ENCODE measurements at places on chromosomes 11 and 22.

DNA sequence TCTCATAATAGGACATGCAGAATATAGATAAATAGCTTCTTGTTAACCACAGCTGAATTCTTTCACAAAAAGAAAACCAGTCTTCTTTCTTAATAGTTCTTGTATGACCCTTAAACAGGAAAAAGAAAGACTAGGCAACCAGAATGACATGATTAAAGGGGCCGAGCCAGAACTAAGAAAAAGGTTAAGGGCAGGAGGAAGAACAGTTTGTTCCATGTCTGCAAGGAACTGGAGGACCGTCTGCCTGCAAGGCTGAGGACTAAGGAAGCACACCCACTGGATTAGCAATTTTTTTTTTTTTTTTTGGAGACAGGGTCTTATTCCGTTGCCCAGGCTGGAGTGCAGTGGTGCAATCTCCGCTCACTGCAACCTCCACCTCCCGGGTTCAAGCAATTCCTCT, 26.0 kb upstream of the TMPRSS5 start:
- no peak for DNase-seq

DNA sequence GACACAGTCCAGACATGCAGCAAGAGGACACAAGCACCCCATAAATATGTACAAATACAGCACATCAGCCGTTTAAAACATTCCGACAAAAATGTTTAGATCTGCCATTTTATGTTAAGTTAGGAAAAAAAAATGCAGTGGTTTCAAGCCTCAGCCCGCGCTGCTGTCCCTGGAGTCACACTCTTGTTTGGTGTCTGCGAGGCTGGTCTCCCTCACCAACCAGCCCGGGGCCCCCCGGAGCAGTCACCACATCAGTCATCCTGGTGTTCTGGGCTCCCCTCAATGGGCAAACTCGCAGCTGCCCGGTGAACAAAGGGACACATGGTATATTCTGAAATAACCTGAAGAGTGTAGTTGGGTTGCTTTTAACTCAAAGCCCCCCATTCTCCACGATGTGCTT, 1022.2 kb downstream of the BRD1 start:
- no peak for DNase-seq

GRCh38 chr22:29217827-29218757, 12.4 kb downstream of the EMID1 start:
- DNase-seq: no peak

GRCh38 chr11:92865352-92865751, 104.1 kb upstream of the MTNR1B start:
- peak; percentile 70 for DNase-seq

GRCh38 chr11:2304506-2305139, 2.8 kb downstream of the TSPAN32 start:
- DNase-seq: no peak

DNA sequence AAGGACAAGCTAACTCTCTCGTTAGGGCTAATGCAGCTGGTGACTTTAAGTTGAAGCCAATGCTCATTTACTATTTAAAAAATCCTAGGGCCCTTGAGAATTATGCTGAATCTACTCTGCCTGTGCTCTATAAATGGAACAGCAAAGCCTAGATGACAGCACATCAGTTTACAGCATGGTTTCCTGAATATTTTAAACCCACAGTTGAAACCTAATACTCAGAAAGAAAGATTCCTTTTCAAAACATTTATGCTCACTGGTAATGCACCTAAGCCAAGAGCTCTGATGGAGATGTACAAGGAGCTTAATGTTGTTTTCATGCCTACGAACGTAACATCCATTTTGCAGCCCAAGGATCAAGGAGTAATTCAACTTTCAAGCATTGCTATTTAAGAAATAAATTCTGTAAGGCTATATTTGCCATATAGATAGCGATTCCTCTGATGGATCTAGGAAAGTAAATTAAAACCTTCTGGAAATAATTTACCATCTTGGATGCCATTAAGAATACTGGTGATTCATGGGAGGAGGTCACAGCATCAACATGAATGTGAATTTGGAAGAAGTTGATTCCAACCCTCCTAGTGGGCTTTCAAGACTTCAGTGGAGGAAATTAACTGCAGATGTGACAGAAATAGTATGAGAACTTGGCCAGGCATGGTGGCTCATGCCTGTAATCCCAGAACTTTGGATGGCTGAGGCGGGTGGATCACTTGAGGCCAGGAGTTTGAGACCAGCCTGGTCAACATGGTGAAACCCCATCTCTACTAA, 14.5 kb downstream of the XNDC1N start:
- DNase-seq: peak; percentile 66

DNA sequence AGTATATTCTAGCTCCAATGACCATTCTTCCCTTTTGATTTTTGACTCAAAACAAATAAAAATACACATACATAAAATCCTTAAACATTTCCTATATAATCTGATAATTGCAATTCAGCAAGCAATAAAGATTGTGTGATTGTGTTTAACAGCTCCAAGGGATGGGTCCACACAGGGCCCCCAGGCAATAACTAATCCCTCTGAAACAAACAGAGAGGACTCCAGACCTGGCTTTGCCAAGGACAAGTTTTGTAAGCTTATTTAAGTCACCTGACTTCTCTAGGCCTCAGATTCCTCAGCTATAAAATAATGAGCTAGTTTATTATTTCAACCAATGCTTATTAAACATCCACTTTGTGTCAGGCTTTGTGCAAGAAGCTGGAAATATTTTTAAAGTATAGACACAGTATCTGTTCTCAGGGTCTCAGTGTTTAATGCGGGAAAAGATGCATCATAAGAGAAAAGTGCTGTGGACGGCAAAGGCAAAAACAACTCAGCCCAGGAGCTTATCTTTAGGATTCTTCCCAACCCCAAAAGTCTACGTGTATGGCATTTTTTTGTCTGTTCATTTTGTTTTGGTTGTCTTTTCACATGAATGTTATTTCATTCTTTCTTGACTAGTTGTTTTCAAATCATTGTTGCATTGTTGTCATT, 20.1 kb downstream of the FZD4 start:
- peak; percentile 39 for DNase-seq

DNA sequence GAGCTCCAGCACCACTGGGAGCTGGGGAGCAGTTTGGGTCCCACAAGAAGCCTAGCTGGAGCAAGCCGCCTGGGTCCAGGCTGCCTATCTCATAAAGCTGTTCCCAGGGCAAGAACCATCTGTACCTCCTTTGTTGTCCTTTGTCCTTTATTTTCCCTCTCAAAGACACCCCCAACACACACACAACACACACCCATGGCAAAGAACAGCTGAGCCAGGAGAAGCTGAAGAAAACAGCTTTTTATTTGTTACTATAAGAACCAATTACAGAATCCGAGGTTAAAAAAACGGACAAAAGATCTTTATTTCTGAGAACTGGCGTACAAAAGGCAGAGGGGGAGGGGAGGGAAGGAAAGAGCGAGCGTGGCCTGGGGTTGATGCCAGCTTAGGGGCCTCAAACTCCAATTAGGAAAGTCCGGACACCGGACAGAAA, 1.7 kb upstream of the TUT1 start:
- no peak for DNase-seq

DNA sequence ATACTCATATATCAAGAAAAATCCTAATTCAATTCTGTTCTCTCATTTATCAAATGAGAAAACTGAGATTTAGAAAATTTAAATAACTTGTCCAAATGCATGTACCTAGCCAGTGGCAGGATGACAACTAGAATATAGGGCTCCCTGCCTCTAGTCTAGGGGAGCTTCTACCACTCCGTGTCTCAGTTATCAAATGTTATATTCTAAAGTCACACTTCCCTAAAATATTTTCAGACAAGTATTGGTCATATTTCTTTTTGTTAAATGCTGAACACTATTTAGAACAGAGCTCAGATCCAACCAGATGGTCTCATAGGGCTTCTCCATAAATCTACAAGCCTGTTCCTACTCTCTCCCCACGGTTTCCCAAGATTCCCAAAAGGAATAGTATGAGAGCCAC, 26.3 kb downstream of the KCNJ1 start:
- no peak for DNase-seq

GRCh38 chr11:84830372-84830771, 796.8 kb downstream of the DLG2 start:
- no peak for DNase-seq
